HT-29 (cell line): ENCODE measurements at places on chromosomes 2 and 18.

GRCh38 chr2:191114403-191114886 lies 36.3 kb downstream of the STAT4 start:
- no peak for DNase-seq

GRCh38 chr2:239880396-239880795 lies 144.7 kb downstream of the NDUFA10 start:
- no peak for DNase-seq

GRCh38 chr2:29702276-29702675 lies 219.1 kb downstream of the ALK start:
- no peak for DNase-seq

GRCh38 chr2:161379740-161380139 lies 36.4 kb upstream of the TBR1 start:
- DNase-seq = no peak

DNA sequence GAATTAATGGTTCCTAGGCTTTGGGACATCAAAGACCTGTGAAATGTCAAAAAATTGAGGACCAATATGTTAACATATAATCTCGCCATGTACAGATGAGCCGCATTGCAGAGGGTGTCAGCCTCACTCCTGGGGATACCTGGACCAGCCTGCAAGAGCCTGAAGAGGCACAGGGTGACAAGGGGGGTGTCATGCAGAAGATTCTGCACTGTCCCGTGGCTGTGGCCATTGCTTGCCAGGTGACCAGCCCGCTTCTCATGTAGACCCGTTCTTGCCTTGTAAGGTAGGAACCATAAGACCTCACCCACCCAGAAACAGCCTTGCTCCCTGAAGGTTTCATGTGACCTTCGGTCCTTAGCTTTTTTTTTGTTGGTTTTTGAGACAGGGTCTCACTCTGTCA lies 37.5 kb downstream of the TMEM37 start:
- DNase-seq = no peak

DNA sequence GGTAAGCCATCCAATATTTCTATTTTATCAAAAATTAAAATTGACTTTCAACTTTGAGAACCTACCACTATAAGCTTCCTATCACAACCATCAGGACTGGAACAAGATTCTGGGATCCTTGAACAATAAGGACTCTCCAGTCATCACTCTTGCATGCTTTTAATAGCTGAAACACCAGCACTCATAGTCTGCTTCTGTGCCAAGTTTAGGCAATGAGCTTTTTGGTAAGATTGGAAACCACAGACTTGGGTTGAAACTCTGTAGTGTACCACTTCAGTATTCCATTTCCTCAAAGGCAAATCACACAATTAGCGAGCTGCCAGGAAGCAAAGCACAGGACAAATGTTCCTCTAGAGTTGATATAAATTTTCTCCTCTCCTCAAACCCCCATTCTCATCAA lies 1065.8 kb upstream of the SLC39A10 start:
- DNase-seq = no peak

DNA sequence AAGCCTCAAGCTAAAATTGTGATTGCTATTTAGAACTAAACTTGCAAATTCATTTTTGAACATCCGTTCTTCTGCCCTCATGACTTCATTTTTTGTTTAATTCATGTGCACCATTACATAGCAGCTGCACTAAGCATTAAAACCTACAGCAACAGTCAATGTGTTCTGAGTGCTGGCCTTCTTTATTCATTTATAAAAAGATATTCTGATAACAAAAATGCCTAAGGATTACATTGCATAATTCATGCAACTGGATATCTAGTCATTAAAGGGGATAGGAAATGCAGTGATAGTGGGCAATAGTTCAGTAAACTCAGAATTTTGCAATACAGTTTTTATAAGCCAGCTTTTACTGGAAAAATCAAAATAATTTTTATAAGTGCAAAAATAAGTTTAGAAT lies 294.4 kb upstream of the EPC2 start:
- DNase-seq = no peak

GRCh38 chr2:9212010-9212635 lies 5.5 kb downstream of the ASAP2 start:
- peak; percentile 88 for DNase-seq

DNA sequence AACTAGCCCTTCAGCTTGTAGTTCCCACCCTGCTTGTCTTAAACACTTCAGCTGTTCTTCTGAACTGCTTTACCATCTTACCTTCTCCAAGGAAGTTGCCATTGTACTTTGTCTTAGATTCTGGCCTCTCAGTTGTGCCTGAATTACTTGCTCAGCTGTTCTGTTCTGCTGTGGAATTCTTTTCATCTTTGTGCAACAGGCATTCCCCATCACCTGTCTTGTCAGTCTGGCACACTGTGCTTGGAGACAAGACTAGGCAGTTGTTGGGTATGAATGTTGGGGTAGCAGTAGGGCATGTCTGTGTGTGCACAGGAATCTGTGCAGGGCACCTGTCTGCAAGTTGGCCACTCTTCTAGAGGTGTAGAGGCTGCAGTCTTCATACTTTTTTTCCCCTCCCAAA lies 38.7 kb downstream of the PHLPP1 start:
- DNase-seq = no peak
